ENCODE measurements at places on chromosomes 5 and 9. TPM values are rescaled to one million over a fixed set of nuclear protein-coding genes. Genes with fewer than 3 reads are reported as not detected.

Gene S1PR3
- polyA plus RNA-seq = 4.1 TPM

Gene DOCK2
- 0.17 TPM for polyA plus RNA-seq

Gene WHRN
- 1.5 TPM for polyA plus RNA-seq

Gene CATSPER3
- polyA plus RNA-seq = 0.10 TPM

Gene PCDHB14
- 0.13 TPM for polyA plus RNA-seq

Gene CD274
- 18.9 TPM for polyA plus RNA-seq

DNA sequence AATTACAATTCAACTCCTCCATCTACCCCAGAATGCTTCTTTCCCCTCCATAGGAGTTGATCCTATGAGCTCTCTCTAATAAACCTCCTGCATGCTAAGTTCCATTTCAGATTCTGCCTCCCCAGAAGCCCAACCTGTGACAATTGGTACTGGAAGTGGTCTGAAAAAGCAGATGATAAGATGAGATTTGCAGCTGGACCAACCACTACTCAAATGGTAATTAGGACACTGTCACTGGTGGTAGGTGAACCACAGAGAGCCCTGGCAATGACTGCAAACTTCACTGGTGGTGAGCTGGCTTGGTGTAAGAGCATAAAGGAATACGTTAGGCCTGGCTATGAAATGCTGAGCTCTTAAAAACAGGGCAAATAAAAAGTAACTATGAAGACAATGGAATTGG, 112.6 kb downstream of the ESM1 start:
- no peaks in the 10 kb centered on the region for H3K36me3 ChIP-seq
- peaks cover 3% of the 10 kb centered on the region for H3K4me1 ChIP-seq
- H3K27me3 ChIP-seq = no peaks in the 10 kb centered on the region
- H3K27ac ChIP-seq = no peak overlapping the region
- DNase-seq = no peak

GRCh38 chr9:98334796-98335195, 79.3 kb upstream of the TBC1D2 start:
- no peak overlapping the region for H3K4me3 ChIP-seq
- peaks cover 15% of the 10 kb centered on the region for H3K4me1 ChIP-seq
- H3K27ac ChIP-seq = no peak overlapping the region
- peaks cover 5% of the 10 kb centered on the region for H3K27me3 ChIP-seq
- H3K36me3 ChIP-seq = no peaks in the 10 kb centered on the region

DNA sequence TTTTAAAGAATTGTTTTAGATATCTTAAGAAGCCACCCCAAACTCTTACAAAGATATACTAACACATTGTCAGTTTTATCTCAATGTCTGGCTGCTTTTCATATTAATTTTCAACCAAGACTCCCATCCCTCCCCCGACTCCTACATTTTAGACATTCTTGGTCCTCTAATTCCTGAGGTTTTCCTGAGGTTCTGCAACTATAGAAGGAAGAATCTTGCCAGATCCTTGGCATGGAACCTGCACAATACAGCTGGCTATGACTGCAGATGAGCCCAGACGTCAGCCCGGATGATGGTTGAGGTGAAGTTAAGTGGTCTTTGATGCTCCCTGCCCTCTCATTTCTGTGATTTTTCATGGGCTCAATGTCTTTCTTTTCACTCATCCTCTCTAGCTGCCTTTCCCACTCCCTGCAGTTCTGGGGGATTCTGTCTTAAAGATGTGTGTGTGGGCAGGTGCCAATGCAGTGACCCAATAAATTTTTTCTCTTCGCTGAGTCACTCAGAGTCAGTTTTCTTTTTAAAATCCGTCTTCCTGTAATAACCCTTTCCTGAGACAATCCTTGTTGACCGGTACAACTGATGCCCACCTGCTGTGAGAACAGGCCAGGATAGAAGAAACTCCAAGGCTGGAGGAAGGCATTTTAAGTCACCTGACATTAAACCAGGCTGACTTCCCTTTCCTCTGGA, 237.8 kb upstream of the GAS1 start:
- peaks cover 10% of the 10 kb centered on the region for H3K4me1 ChIP-seq
- H3K4me3 ChIP-seq = no peak overlapping the region
- no peaks in the 10 kb centered on the region for H3K27me3 ChIP-seq
- no peak for DNase-seq

DNA sequence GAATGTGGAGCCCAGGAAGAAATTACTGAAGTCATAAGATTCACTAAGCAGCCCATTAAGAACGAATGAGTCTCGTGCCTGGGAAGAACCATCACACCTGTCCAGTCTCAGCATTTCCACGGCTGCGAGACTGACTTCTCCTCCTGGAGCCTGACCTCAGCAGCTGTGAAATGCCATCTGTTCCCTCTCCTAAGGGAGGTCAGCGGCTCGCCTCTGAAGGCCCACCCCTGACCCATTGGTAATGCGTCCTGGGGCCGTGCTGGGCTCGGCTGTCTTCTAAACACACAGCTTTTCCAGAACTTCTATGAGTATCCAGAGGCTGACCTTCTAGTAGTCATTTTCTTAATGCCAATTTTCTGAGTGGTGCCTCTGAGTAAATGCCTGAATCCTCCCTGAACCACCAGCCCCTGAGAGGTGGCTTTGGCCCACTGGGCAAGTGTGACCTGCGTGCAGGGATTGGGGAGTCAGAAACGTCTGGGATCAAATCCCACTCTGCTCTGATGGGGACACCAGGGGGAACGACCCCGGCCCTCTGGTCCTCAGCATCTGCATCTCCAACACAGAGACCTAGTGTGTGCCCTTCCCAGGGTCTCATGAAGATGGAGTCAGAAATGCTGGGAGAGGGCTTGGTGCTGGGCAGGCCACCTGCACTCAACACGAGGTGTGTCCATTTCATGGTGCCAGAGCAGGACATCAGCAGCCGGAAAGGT, 5.7 kb downstream of the SLC6A3 start:
- no peak overlapping the region for H3K4me3 ChIP-seq
- no peaks in the 10 kb centered on the region for H3K36me3 ChIP-seq
- no peaks in the 10 kb centered on the region for H3K4me1 ChIP-seq
- peaks cover 25% of the 10 kb centered on the region for H3K27me3 ChIP-seq
- DNase-seq = no peak
- H3K27ac ChIP-seq = no peak overlapping the region

DNA sequence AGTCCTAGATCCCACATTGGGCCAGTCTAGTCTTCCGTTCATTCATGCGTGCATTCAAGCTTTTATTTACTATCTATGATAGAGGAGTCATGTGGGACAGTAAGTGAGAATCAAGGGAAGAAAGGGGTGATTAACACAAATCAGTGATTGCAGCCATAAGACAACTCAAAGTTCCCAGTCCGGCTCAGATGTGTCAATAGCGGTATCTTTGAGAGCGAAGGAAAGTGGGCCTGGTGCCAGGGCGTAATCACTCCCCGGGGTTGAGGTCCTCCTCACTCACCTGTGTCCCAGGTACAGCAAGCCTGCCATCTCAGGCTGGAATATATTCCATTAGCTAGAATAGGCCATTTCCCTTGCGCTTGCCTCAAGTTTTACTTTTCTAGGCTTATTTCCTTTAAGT, 196.3 kb downstream of the ATP10B start:
- no peak overlapping the region for H3K27ac ChIP-seq
- no peak for DNase-seq
- H3K4me3 ChIP-seq = no peak overlapping the region
- H3K36me3 ChIP-seq = no peaks in the 10 kb centered on the region
- no peaks in the 10 kb centered on the region for H3K4me1 ChIP-seq
- H3K27me3 ChIP-seq = no peaks in the 10 kb centered on the region

DNA sequence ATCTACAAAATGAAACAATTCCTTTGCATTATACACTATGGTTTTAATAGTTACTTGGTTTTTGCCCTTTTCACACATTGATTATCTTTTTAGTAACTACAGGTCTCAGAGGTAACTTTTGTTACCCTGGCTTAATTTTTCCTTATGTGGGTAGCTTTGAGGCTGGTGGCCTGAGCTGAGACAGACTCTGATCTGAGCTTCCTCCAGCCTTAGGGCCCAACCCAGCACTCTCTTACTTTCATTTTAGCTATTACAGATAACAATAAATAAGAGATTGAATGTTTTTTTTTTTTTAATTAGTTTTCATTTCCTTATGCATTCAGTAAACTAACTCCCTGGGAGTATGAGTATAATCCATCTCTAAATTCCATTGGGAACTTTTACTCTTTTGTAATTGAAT, 15.1 kb upstream of the OXCT1 start:
- H3K27me3 ChIP-seq = no peaks in the 10 kb centered on the region
- H3K36me3 ChIP-seq = no peaks in the 10 kb centered on the region
- H3K27ac ChIP-seq = no peak overlapping the region
- no peaks in the 10 kb centered on the region for H3K4me1 ChIP-seq
- H3K4me3 ChIP-seq = no peak overlapping the region

DNA sequence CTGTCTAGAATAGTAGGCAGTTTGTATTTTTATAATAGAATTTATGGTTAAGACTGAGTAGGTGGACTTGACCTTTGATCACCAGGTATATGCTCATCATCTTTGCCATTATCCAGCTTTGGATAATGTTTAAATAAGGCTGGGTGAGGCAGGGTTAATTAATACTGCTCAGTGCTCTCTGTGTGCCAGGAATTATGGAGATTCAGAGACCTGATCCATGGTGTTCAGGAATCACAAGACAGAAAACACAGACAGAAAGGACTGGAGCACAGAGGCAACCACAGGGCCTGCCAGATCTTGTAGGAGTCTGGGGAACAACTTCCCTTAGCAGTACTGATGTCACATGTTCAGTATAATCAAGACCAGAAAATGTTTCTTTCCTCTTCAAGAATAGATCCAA, 186.3 kb upstream of the ADCY2 start:
- no peak overlapping the region for H3K27ac ChIP-seq
- no peak for DNase-seq
- H3K36me3 ChIP-seq = no peaks in the 10 kb centered on the region
- H3K4me1 ChIP-seq = no peaks in the 10 kb centered on the region
- no peaks in the 10 kb centered on the region for H3K27me3 ChIP-seq
- no peak overlapping the region for H3K4me3 ChIP-seq

All from keratinocyte (primary cell).